Foreskin fibroblast (primary cell): ENCODE measurements at places on chromosomes 7 and 10.

DNA sequence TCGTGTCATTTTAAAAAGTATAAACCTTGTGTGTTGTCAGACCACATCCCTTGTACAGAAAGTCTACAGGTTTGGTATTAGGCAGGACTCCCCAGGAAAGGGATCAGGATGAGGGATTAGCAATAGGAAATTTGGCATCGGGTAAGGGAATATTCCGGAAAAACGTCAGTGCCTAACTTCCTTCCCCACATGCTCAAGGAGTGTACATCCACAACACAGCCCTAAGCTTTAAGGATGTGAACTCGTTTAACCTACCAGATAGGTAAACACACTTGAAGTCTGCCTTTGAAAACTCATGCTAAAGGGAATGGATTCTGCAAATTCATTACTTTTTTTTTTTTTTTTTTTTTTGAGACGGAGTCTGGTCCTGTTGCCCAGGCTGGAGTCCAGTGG is 194.9 kb downstream of the SKIDA1 start:
- no peak for DNase-seq

- peak; percentile 80 for DNase-seq
These were observed 134.3 kb downstream of the TAX1BP1 start for GRCh38 chr7:27873981-27874957.

DNA sequence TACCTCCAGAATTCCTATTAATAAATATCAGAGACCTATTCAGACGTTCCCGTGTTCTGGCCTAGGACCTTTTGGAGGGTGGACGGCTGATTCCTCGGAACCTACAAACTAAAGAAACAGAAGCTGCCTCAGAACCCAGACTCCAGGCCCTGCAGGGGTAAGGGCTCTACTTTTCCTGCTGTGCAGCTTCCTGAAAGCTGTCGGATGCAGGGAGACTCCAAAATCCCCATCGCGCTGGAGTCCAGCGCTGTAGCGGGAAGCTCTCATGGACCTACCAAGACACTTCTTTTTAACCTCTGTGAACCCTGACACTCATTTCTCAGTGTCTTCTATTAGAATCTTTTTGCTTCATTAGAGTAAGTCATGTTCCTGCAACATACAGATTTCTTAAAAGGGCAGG is 244.5 kb upstream of the PITRM1 start:
- DNase-seq: no peak

- DNase-seq: no peak
These were observed 186.4 kb downstream of the CACNA2D1 start for GRCh38 chr7:82257118-82257695.
